ENCODE measurements at places on chromosomes 13 and 19. TPM values are rescaled to one million over a fixed set of nuclear protein-coding genes. Genes with fewer than 3 reads are reported as not detected.

- no peak overlapping the region for H3K27ac ChIP-seq
- no peak overlapping the region for H3K4me3 ChIP-seq
- no peaks in the 10 kb centered on the region for H3K4me1 ChIP-seq
- no peaks in the 10 kb centered on the region for H3K36me3 ChIP-seq
- DNase-seq, result no peak
Measured at GRCh38 chr13:79642596-79642995, 161.6 kb downstream of the NDFIP2 start.

LILRB3 gene
- 2.9 TPM for polyA plus RNA-seq

DNA sequence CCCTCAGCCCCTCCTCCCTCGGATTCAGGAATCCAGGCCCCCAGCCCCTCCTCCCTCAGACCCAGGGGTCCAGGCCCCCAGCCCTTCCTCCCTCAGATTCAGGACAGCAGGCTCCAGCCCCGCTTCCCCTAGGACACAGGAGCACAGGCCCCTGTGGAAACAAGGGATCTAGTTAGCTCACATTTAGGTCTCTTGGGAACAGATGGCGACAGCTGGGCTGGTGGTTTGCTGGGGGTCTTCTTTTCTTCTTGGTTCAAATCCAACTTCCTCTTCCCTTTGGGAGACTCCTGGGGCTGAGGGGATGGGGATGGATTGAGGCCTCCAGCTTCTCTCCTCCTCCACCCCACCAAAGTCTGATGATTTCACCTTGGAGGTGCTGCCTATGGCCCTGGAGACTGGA is 19.6 kb downstream of the ZNF575 start:
- H3K27me3 ChIP-seq, result no peaks in the 10 kb centered on the region
- H3K4me1 ChIP-seq, result no peaks in the 10 kb centered on the region
- no peak for DNase-seq
- H3K36me3 ChIP-seq, result peaks cover 57% of the 10 kb centered on the region

GRCh38 chr13:94170145-94170571 is 309.3 kb downstream of the DCT start:
- no peaks in the 10 kb centered on the region for H3K27me3 ChIP-seq
- no peak overlapping the region for H3K27ac ChIP-seq
- H3K4me3 ChIP-seq, result no peak overlapping the region
- DNase-seq, result no peak
- no peaks in the 10 kb centered on the region for H3K4me1 ChIP-seq
- no peaks in the 10 kb centered on the region for H3K36me3 ChIP-seq

GRCh38 chr13:61466280-61466679 is 50.6 kb upstream of the PCDH20 start:
- no peak overlapping the region for H3K27ac ChIP-seq
- no peaks in the 10 kb centered on the region for H3K36me3 ChIP-seq
- no peaks in the 10 kb centered on the region for H3K4me1 ChIP-seq
- no peaks in the 10 kb centered on the region for H3K27me3 ChIP-seq
- H3K4me3 ChIP-seq, result no peak overlapping the region

DNA sequence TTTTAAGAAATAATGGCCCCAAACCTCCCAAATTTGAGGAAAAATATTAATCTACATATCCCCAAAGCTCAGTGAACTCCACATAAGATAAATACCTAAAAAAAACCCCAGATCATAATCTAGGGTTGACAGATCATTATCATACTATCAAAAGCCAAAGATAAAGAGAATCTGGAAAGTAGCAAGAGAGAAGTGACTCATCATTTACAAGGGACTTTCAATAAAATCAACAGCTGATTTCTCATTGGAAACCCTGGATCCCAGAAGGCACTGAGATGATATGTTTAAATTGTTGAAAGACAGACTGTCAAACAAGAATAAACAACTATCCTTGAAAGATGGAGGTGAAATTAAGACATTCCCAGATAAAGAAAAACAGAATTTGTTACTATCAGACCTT is 199.3 kb downstream of the KCNRG start:
- H3K27ac ChIP-seq, result no peak overlapping the region
- H3K27me3 ChIP-seq, result no peaks in the 10 kb centered on the region
- no peaks in the 10 kb centered on the region for H3K36me3 ChIP-seq
- H3K4me3 ChIP-seq, result no peak overlapping the region
- no peaks in the 10 kb centered on the region for H3K4me1 ChIP-seq
- DNase-seq, result no peak
